CD8-positive, alpha-beta T cell (primary cell): ENCODE measurements at places on chromosomes 1 and 21.

DNA sequence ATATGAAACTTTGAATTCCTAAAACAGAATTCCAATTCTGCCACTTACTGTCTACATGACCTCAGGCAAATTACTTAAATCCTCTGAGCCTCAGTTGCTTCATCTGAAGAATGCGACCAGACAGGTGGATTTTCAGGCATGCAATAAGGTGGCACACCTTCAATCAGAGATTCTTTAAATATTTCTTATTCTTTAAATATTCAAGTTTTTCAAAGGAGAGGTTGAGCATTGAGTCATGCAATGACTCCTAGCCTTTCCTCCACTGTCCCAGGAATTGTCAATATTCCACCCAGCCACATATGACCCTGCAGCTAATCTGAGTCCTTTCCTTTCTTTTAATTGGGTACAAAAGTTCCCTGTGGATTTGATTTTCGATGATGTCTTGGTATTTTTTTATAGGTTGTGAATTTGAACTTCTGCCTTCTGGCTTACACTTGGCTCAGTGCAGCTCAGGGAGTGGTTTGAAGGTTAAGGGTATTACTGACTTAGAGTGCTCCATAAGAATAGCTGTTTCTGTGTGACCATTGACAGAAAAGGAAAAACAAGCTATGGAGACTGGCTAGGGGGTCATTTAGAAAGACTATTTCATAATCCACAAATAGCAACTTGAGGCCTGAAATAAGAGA is 52.2 kb upstream of the PRDX6 start:
- no peak for DNase-seq

DNA sequence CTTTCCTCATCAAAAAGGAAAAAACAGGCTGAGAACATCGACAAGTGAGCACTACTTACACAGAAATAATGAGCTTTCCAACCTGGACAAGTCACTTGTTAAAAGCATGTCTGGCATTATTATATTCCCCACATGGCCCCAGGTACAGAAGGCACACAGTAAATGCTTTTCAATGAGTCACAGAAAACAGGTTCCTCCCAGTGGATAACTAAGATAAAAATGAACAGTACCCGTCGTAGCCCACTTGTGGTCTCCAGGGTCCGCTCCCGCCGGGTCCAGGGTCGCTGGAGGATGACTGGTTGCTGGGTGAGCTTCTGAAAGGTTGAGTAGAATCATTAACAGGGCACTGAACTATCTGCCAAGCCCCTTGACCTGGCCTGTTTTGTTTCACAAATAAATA is 186.6 kb downstream of the SIPA1L2 start:
- no peak for DNase-seq

GRCh38 chr1:89826594-89826993 is 5.8 kb downstream of the LRRC8D start:
- no peak for DNase-seq

- no peak for DNase-seq
Observed at GRCh38 chr1:37442644-37443043, 31.7 kb upstream of the ZC3H12A start.

DNA sequence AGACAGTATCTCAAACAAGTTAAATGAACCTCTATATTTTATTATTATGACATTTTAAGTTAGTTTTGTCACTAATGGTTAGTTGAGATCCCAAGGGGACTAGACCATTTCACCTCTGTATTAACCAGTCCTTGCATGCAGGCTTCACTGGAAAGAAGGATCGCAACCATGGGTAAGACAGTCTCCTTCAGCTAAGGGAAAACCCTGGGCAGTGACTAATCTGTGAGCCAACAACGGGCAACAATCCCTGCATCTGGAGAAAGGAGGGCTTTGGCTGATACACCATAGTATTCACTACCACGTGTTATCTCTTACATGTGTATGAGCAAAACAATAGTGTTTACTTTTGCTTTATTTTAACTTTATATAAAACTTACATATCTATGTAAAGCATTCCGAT is 708.8 kb upstream of the CHRM3 start:
- DNase-seq, result no peak

DNA sequence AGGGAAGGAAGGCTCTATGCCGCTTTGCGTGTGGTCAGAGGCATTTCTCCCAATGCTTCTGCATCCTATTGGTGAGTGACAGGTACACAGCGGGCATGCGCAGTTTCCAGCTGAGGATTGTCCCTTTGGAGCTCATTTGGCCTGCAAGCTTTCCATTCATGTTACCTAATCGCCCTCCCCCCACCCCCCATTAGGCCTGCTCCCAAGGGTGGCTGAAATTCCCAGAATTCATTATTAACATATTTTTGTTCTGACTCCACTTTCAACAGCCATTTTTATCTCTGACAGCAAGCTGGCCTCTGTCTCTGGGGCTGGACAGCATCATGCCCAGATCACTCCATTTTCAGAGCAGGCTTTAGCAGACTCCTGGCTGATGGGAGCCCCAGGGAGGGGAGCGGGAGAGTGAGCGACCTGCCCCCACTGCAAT is 25.6 kb downstream of the MIS18A start:
- DNase-seq, result no peak

DNA sequence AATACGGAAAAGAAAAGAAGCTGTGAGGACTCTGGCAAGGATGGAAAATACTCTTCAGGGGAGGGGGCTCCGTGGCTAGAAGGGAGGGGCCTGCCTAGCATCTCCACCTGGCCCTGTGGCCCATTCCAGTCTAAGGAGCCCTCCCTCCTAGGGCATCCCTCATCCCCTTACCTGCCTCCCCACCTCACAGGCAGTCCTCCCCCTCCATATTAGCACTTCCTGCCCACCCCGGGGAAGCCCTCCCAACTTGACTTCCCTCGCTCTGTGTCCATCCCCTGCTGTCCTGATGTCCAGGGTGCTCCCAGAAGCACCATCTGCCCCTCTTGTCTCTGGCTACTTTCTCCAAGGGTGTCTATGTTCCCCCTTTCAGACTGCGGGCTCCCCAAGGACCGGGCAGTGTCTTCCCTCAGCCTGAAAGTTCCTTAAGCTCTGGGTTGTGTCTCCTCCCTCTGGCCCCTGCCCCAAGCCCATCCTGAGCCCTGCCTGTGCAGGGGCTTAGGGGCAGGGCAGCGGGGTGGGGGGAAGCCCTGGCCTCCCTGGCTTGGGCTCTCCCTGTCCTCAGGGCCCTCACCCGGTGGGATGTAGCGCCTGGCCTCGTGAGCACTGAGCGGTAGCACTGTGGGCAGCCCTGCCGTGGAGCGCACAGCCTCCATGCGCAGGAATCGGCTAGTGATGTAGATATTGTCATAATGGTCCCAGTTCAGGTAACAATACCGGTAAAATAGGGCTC is 3.9 kb downstream of the DCST2 start:
- DNase-seq, result no peak
